NCI-H1092 (cell line): ENCODE measurements at places on chromosomes 2 and 18.

DNA sequence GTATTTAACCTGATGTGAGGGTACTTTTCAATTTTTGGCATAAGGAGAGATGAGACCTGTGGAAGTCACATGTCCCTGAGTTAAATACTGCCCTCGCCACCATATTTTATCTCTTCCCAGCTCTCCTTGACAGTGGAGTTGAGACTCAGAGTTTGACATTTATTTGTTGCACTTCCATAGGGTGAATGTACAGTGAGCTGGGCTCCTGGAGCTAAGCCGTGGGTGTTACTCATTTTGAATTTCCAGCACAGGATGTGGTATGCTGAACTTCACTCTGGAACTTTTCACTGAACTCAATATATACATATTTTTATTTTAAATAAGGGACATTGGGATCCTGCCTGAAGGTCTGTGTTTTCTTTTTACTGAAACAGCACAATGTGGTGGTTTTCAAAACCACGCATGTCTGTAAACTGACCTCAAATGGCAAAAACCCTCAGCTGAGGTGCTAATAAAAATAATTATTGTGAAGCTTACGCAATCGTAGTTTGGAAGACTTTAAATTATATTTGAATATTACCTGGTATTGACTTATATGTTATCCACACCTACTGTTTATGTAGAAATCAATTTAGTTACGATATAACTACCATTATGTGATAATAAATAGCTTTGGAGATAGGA is 12.1 kb downstream of the RNF144A start:
- DNase-seq = no peak

DNA sequence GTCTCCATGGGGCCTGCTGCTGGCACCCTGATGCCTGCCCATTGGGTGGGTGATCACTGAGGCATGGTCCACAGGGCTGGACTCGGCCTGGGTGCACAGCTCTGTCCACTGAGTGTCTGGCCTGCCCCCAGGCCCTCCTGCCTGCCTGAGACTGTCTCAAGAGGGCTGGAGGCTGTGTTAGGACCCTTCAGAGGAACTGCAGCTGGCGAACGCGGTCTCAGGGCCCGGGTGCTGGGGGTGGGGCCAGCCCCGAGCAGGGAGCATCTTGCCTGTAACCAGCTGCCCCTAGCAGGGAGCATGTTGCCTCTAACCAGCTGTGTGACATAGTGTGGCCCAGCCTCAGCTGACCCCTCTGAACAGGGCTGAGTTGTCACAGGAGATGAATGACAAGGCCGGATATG is 50.0 kb downstream of the TWIST2 start:
- no peak for DNase-seq

DNA sequence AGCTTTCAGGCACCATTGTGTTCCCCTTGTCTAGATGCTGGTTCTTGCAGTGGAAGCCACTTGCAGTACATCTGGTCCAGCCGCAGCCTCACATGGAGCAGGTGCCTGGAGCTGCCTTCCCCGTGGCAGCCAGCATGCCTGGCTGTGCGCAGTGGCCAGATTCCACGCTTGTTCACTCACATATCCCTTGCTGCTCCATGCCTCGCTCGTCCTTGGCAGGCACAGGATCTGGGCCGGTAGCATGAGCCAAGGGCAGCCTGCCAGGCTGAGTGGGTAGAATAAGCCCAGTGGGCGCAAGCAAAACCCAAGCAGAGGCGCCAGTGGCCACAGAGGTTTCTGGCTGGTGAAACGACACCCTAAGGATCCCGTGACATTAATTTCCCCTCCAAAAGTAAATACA is 20.6 kb downstream of the TMX3 start:
- no peak for DNase-seq

DNA sequence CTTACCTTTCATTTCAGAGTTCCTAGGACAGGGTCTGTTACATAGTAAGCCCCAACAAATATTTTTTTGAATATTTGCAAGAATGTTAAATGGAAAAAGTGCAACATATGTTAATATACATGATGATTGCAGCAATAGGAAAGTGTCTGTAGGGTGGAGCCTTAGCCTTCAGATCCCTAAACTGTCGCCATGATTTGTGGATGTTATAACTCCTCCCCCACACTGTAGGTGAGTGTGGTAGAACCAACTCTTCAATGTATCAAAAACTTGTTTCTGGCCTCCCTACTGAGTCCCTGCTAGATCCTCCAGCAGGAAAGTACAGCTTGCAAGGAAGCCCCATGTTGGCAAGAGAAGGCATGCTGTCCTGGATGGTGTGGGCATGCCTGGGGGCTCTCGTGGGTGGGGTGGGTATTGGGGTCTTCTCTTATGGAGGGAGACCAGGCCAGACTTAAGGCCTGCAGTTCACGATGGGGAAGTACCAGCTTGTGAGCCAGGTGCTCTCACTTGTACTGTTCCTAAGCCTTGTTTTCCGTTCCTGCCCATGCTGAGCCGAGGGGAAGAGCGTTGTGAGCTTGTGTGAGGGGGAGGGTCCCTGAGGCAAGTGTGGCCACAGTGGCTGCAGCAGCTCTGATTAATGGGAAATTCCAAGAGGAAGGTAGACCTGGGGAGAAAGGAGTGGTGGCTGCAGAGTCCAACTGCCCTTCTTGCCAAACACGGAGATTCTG is 11.4 kb downstream of the FHOD3 start:
- DNase-seq = no peak

DNA sequence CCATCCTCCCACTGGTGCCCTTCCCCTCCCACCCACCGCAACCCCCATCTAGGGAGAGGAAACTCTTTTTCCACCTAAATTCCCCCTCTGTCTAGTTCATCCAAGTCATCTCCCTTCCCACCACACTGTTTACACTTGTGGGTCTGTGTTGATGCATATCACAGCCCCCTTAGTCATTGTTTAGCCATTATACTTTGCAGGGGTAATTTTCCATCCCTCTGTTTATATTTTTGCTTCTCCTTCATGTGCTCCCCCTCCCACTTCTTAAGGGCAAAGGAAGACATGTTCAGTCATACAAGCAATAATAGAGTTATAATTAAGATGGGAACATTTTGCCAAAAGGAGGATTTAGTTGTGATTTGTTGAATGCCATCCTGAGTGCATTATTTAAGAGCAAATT is 187.8 kb upstream of the TNP1 start:
- no peak for DNase-seq

- no peak for DNase-seq
Measured at GRCh38 chr2:58727981-58728656, 487.0 kb upstream of the FANCL start.

GRCh38 chr2:231068525-231069222 is 12.0 kb downstream of the PSMD1 start:
- no peak for DNase-seq
